ENCODE measurements at places on chromosomes 3 and 15.

DNA sequence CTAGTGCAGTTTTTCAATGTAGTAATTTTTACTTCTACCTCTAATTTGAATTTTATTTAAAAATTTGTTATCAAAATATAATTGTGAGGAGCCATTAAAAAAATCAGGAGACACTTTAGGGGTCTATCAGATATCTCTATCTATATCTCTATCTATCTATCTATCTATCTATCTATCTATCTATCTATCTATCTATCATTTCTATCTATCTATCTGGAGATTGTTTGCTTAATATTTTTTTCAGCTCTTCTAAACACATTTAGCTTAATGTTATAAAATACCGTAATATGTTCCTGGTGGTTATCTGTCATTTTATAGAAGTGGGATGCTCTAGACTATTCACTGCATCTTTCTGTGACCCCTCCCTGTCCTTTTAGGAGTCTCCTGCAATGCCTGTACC, 193.7 kb upstream of the P2RY1 start:
- DNase-seq, result no peak

- DNase-seq, result no peak
Measured at GRCh38 chr15:96720656-96721055, 390.2 kb downstream of the NR2F2 start.

- no peak for DNase-seq
Measured at GRCh38 chr15:62469874-62470688, 305.0 kb upstream of the C2CD4B start.

GRCh38 chr3:36496684-36497633, 116.7 kb downstream of the STAC start:
- no peak for DNase-seq

GRCh38 chr15:57634290-57634689, 42.6 kb downstream of the MYZAP start:
- DNase-seq, result no peak

GRCh38 chr15:101111570-101112262, 140.1 kb downstream of the CHSY1 start:
- no peak for DNase-seq

DNA sequence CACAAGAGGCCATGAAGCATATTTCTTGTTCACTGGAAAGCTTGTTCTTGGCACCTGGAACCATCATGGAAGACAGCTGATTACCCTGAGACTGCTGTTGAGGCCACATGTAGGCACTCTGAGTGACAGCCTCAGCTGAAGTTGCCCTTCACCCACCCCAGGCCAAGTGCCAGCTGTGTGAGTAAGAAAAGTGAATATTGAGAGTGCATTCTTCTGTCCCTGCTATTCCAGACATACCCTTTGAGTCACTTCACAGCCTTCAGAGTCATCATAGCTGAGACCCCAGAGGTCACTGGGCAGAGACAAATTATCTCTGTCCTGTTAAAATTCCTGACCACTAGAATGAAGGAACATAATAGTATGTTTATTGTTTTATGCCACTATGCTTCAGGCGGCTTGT, 79.6 kb downstream of the NFKBIZ start:
- DNase-seq, result no peak

GRCh38 chr3:14260463-14260862, 81.8 kb downstream of the LSM3 start:
- DNase-seq, result no peak

- no peak for DNase-seq
Measured at GRCh38 chr15:31457631-31458526, 131.2 kb downstream of the KLF13 start.

DNA sequence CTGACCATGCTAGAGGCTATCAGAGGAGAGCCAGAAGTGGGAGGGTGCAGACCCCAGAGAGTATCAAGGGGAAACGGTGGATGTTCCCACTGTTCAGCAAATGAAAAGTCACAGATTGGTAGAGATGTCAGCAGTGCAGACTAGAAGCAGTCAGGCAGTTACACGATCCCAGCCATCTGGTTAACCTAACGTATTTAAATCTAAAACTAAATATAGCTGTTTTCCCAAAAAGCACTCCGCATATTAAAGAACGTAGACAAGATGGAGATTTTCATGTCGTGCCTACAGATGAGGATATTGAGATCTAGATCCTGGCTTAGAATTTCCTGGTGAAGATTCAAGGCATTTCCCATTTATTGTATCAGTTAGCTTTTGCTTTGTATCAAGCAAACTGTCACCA, 25.2 kb downstream of the PXYLP1 start:
- no peak for DNase-seq

DNA sequence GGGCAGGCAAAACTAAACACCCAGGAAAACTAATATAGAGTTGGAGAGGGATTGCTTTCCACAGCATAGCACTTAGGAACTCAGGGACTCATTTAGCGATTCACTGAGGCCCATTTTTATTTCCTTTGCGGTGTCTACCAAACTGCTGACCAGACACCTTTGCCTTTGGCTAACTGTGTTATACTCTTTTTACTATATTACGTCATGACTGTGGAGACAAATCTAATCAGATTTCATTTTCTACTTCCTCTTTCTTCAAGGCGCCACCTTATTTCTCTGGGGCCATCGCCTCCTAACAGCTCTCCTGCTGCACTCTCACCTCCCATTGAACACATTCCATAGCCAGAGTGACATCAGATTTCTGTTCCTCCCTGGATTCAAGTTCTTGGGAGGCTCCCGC, 215.7 kb upstream of the WNT5A start:
- DNase-seq, result no peak

- no peak for DNase-seq
Measured at GRCh38 chr15:99507016-99507503, 58.7 kb upstream of the MEF2A start.

- DNase-seq, result no peak
Measured at GRCh38 chr15:93495799-93496637, 407.0 kb upstream of the RGMA start.

DNA sequence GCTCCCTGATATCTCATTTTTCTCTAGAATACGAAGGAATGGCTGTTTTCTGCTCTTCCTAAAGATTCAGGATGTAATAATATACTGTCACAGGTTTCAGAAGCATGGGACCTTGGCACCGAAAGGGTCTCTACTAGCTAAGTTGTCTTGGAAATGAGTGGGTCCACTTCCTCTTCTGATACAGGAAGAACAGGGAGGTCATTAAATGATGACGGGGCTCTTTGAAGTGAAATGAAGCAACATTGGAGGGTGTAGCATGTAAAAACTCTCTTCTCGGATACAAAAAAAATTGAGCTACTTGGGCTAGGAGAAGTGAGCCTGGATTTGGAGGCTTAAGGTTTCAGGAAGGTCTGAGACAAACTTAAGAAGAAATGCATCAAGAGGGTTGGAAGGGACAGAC, 349.8 kb upstream of the TPRG1 start:
- DNase-seq, result no peak

DNA sequence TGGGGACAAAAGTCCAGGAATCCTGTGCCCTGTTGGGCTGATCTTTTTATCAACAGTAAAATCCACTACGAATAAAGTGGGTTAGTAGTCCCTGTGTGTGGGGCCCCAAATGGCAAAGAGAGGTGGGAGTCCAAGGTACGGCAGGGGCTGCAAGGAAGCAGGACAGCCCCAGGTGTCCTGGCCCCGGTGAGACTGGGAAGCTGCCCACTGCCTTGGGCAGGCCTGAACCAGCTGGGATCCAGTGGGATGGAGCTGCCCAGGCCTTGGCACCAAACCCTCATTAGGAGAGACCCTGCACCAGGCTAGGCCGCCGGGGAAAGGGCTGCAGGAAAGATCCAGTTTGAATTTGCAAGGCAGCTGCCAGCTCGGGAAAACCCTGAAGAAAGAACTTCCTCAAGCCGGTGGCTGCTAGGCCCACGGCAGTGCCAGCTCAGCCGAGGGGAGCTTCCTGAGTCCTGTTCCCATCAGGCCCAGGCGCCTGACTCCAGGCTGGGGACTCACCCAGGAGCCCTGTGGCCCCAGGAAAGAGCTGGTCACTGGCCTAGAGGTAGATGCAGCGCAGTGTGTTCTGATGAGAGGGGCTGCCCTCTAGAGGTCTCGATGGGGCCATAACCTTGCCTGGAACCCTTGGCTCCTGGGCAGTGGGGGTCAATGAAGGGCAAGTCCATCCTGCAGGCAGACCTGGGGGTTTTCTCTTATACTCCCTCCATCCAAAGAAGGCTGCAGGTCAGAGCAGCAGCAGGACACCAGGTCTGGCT, 14.4 kb upstream of the GNAI2 start:
- DNase-seq, result no peak

- DNase-seq, result no peak
Measured at GRCh38 chr3:76958274-76958673, 81.6 kb upstream of the ROBO2 start.

- DNase-seq, result no peak
Measured at GRCh38 chr3:30221619-30222018, 384.8 kb upstream of the TGFBR2 start.

DNA sequence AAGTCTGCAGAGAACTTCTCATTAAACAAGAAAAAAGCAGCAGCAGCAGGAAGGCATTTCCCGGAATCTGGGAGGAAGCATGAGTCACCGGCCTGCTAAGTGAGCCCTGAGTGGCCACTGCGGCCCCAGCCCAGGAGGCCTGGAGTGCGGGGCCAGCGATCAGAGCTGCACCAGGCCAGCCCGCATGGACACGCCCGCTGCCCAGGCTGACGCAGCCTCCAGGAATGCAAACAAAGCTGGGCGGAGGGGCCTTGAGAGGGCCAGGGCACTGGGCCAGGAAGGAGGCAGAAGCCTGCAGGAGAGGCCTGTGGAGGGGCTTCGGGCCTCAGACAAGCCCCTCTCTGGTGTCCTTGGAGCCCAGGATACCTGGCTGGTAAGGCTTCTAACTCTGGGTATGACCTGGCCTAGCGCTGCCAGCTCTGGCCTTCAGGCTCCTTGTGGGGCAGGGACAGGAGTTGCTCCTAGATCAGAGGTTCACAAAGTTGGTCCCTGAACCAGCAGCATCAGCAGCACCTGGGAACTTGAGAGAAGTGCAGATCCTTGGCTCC, 101.2 kb downstream of the SMAD6 start:
- no peak for DNase-seq

GRCh38 chr3:33883538-33883950, 85.1 kb downstream of the PDCD6IP start:
- no peak for DNase-seq

- DNase-seq, result no peak
Measured at GRCh38 chr15:92097474-92098178, 244.1 kb downstream of the SLCO3A1 start.

DNA sequence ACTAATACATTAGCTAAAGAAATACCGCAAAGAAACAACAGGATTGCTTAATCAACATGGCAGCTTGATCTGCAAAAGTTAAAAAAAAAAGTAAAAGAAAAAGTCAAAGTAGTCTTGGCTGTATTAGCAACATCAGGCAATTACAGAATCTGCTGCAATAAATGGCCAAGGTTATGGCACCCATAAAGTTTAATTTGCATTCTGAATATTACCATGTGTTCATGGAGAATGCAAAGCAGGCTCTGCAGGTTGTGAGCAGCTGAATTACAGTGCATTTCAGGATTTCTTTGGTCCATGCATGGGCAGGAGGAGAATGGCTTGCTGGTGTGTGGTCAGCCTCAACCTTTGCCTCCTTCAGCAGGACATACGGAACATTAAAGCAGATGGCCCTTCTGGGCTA, 199.1 kb upstream of the AZI2 start:
- DNase-seq, result no peak

DNA sequence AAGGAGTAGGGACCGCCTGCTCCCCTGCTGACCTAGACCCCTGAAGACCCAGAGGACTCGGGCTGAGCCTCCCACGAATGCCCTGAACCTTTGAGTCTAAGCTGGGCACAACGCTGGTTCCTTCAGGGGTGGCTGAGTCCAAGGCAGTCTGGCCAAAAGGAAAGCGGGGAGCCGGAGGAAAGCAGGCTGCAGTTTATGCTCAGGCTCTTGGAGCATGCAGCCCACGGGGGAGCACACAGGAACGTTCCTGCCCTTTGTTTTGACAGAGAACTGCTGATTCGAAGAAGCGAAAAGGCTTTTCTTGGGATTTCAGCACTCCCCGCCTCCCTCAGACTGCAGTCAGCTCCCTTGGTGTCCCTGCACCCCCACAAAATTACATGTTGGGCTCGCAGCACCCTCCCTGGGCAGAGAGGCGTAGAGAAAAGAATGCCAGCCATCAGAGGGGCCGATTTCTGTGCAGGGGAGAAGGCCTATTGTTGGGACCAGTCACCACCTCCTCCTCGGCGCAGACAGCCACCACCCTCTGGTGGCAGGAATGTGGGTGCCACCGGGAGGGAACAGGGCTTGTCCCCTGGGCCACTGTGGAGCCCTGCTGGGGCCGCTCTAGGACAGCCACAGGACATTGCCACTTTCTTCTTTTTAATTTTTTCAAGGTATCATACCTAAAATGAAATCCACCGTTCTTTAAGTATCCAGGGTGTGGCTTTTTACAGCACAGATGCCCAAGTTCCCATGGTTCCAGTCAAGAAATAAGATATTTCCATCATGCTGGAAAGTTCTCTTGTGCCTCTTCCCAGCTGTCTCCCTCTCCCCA, 72.2 kb downstream of the SMAD6 start:
- no peak for DNase-seq

DNA sequence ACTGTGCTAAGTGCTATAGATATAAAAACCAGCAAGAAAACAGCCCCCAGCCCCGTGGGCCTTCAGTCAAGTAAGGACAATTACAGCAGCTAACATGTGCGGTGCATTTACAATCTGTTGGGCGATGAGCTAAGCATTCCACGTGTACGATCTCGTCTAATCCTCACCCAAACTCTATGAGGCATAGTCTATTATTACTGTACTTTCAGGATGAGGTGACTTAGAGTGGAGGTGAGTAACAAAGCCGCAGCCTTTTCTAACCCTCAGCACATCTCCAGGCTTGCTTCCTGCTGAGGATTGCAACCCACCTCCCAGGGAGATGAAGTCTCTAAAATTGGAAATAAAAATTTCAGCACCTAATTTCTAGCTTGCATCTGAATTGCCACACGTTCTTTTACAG, 53.2 kb upstream of the MCF2L2 start:
- no peak for DNase-seq

DNA sequence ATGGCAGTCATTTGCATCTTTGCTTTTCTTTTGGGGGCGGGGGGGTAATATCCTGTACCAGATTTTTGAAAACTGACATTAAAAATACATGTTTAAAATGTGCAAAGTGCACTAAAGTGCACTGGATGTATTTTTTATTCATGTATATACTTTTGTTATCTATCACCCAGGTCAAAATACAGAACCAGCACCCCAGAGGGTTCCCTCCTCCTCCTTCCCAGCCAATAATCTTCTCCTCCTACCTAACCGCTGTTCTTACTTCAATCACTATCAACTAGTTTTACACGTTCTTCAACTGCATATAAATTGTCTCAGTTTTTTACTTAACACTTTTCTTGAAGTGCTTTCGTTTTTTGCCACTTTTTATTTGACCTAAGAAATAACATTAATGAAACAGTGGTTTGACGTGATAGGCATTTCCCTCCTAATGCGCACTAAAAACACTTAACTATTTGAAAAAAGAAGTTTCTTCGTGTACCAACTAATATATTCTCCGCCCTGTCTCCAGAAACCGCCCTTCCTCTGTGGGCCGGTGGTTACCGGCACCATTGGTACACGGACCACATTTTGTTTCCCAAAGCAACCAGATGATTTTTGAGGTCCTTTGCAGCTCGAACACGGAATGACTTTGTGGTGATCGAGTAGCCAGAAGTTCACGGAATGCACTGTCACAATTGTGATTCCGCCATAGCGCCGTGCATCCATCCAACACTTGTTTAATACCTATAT, 836 bp upstream of the AKAP13 start:
- peak; percentile 26 for DNase-seq
